Hindlimb muscle (tissue), 1 donor: ENCODE measurements at places on chromosomes 2 and 18. TPM values are rescaled to one million over a fixed set of nuclear protein-coding genes. Genes with fewer than 3 reads are reported as not detected.

Gene NAT8
- 0.54 TPM for polyA plus RNA-seq

GRCh38 chr2:48725696-48726494 lies 29.6 kb downstream of the LHCGR start:
- no peak for DNase-seq

Gene RTTN
- polyA plus RNA-seq, result 13.0 TPM

DNA sequence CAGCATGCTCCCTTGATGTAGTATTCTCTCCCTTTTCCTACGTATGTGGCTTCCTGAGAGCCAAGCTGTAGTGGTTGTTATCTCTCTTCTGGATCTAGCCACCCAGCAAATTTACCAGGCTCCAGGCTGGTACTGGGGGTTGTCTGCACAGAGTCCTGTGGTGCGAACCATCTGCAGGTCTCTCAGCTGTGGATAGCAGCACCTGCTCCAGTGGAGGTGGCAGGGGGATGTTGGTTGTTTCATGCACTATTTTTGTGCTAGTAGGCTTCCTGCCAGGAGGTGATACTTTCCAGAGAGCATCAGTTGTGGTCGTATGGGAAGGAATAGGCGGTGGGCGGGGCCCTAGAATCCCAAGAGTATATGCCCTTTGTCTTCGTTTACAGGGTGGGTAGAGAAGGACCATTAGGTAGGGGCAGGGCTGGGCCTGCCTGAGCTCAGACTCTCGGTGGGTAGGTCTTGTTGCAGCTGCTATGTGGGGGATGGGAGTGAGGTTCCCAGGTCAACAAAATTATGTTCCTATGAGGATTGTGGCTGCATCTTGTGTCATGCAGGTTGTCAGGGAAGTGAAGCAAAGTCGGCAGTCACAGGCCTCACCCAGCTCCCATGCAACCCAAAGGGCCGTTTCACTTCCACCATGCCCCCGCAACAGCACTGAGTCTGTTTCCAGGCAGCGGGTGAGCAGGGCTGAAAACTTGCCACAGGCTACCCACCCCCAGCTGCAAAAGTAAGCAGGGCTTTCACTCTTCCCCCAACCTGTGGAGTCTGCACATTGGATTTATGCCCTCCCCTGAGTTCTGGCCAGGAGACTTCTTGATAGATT lies 1139.5 kb downstream of the BCL11A start:
- no peak for DNase-seq

DNA sequence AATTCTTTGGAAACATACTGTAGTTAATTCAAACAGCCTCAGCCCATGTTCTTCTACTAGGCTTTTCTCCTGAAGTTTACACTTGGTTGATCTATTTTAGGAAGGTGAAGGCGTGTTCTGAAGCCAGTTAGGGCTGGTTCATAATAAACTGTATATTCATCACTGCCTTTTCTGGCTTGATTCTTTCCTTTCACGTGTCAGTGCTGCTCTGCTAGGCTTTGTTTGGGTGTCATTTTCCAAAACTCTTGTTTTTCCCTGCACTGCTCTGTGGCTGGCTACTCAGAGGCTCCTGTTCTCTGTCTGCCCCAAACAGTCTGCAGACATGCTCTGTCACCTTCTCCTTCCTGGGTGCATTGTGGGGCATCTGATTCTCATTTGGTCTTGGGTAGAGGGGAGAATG lies 136.1 kb downstream of the PARD3B start:
- DNase-seq, result peak; percentile 32

GRCh38 chr2:211132046-211132445 lies 575.6 kb downstream of the CPS1 start:
- DNase-seq, result no peak

- no peak for DNase-seq
These were observed 223.8 kb downstream of the CMPK2 start for GRCh38 chr2:6641956-6642355.

GRCh38 chr2:138059487-138060300 lies 95.4 kb downstream of the HNMT start:
- no peak for DNase-seq

DNA sequence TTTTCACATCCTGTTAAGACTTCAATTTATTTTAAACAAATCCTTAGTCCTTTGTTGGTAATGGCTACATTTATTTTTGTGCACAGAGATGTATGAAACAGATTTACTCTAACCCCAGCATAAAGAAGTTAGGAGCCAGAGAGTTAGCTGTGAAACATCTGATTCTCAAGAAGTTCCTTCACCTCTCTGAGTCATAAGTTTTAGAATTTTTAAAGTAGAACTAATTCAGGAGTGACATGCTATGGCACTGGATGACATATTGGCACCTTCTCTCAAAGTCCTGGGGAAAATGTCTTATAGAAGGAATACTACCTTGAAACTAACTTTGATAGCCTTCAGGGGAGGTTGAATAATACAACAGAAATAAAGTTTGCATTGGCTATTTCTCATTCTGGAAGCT lies 6.4 kb upstream of the DSG2 start:
- no peak for DNase-seq

Gene THAP4
- polyA plus RNA-seq, result 47.2 TPM

Gene TSGA10
- polyA plus RNA-seq, result 2.7 TPM

DNA sequence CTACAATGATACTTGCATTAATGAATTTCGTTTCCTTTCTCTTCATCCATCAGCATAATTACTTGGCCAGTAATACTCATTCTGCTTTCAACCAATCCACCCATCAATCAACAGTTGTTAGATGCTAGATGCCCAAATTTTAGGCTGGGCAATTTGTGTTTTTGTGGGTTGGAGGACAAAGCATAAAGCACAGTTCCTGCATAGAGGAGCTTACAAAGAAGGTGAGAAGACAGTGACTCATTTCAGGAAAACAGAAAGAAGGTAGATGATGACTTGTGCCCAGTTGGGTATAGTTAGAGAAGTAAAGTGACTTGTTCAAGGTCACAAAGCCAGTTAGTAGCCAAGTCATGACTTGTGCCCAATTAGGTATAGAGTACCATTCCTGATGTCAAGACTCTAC lies 1186.8 kb upstream of the CELF4 start:
- no peak for DNase-seq

Gene ANKRD30BL
- 0.08 TPM for polyA plus RNA-seq

DNA sequence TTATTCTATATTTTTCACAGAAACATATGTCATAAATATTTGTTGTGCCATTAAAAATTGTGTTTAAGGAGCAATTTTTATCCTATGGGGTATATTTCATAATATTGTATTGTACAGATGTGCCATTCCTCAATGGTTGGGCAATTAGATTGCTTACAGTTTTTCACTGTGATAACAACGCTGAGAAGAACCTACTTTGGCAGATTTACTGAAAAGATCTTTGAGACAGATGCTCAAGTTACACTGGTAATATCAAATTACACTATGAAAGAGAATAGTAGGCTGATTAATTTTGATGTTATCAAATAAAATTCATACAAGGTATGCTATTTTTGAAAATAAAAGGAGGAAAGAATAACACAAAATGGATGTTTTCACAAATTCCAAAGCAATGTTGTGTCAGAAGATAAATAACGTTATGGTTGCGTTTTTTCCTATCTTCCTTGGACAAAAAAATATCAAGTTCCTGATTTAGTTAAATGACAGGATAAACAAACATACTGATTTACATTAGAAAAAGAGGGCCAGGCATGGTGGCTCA lies 335.1 kb upstream of the ZNF521 start:
- no peak for DNase-seq

DNA sequence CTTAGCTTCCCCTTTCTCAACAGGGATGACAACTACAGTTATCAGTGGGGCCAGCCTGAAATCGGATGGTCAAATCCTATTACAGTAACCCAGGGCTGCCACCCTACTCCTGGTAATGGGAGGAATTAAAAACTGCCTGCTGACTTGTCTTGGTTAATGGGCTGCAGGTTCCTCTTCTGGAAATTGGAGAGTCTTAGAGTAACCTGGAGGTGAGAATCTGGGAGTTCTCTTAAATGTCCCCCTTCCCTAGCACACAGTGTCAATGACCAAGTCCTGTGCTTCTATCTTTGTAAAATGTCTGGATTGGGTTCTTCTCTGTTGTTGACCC lies 113.1 kb downstream of the DDX1 start:
- no peak for DNase-seq

- no peak for DNase-seq
These were observed 4.5 kb downstream of the CERS6 start for GRCh38 chr2:168460571-168460970.

Gene RAB12
- 54.8 TPM for polyA plus RNA-seq

DNA sequence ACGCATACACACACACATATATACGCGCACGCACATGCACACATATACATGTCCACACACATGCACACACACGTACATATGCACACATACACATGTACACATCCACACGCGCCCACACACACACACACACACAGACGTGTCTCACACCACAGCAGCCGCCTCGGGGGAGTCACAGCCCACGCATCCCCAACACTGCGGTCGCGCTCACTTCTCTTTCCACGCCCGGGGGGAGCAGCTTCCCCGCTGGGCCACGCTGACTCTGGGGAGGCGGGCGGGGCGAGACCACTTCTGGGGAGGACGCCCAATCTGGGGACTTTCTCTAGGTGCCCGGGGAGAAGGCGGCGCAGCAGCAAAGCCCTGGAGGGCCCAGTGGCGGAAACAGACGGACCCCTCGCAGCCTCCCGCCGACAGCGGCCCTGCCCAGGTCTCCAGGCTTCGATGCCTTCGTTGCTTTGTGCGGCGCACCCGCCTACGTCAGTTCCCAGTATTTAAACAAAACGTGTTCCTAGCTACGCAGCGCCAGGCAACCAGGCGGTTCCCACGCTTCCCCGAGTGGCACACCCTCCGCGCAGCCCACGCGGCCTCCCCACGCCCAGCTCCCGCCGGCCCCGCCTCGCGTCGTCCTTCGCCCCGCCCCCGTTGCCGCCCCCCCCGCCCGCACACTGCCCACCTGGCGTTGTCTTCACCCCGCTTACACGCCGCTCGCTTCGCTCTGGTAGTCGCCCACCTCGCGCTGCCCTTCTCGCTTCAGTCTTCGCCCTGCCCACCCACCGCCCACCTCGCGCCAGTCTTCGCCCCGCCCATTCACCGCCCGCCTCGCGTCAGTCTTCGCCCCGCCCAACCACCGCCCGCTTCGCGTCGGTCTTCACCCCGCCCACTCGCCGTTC lies 810 bp upstream of the RBFA start:
- peak; percentile 30 for DNase-seq

DNA sequence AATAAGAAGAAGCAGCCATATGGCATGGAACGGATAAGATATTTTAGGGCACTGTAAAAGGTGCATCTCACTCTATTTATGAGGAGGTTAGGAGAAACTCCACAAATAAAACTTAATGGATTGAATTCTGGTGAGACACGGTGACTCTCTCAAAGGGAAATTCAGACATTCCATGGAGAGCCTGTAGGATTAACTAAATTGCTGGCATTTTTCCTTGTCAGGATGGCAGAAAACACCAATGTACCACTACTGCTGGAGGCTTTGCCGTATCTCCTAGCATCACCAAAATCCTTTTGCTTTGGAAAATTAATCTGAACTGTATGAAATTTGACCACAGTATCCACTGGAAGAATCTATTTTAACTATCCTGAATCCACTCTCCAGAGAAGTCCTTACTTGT lies 79.3 kb downstream of the RBM43 start:
- DNase-seq, result no peak

DNA sequence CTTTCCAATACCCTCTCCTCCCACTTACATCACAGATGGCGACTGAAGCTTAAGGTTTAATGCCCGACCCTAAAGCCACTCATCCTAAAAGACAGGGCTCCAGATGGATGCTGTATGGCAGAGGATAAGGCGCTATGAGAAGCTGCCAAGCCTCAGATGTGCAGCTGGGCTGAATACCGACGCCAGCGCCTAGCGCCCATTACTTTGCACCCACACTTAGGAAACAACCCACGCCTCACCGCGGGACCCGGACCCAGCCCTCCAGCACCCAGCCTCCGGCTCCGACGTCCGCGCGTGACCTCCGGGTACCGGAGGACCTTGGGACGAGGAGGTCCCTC lies 335 bp downstream of the TRAK2 start:
- no peak for DNase-seq

Gene SETBP1
- 19.5 TPM for polyA plus RNA-seq

DNA sequence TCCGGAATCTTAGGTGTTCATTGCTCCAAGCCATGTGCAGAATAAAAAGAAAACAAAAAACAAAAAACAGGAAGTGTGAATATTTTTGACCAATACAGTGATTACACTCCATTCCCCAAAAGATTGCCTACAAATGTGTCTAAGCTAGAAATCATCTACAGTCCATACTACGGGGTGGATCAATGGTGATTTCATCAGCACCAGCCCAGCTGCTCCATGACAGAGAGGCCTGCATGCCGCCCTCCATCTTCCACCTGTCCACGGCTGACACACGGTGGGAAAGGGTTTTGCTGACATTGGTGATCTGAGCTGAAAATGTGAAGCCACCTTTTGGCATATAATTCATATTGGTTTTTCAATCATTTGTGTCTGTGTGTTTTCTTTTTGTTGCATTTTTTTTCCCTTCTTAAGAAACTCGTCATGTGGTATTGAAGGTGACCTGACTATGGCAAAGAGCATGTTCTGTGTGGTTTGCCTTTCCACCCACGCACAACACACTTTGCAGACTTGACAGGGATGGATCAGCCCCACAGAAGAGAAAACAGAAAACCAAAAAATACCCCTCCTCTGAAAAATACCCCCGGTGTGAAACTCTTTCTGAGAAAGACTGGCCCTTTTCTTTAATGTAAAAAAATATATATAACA lies 533.1 kb downstream of the RNF144A start:
- no peak for DNase-seq

GRCh38 chr2:208546860-208547650 lies 140.5 kb downstream of the PTH2R start:
- no peak for DNase-seq

Gene FEV
- 0.58 TPM for polyA plus RNA-seq

DNA sequence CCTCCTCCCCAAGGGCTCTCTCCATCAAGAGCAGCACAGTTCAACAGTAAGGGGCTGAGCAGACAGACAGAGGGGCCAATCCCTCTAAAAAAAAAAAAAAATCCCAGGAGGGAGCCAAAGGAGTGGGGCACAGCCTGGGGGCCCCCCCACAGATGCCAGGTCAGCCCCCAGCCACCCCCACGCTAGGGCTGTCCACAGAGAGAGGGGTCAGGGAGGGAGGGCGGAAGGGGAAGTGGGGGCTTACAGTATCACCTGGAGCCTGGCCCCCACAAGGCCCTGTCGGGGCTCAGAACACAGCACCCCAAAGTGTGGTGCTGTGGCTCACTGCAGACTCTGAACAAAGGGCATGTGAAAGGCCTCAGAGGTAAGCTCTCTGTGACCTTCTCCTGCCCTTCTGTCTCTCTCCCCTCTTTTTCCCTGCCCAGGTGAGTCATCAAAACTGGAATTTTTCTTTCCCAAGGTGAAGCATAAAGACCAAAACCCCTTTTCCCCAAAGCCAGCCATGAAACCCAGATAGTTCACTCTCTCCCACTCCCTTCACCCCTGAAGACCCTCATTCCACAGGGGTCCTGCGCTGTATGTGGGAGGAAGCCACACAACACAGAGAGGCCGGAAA lies 13.9 kb downstream of the BIN1 start:
- DNase-seq, result no peak

GRCh38 chr18:79011300-79011870 lies 31.8 kb downstream of the SALL3 start:
- DNase-seq, result no peak
